ENCODE measurements at places on chromosomes 7 and 10.
A peak's percentile ranks its signal among the peaks of the same experiment; 100 is the strongest.

GRCh38 chr7:128255271-128255670 is 14.2 kb downstream of the LEP start:
- no peak for DNase-seq

GRCh38 chr10:34153663-34154382 is 661.3 kb downstream of the PARD3 start:
- no peak for DNase-seq

DNA sequence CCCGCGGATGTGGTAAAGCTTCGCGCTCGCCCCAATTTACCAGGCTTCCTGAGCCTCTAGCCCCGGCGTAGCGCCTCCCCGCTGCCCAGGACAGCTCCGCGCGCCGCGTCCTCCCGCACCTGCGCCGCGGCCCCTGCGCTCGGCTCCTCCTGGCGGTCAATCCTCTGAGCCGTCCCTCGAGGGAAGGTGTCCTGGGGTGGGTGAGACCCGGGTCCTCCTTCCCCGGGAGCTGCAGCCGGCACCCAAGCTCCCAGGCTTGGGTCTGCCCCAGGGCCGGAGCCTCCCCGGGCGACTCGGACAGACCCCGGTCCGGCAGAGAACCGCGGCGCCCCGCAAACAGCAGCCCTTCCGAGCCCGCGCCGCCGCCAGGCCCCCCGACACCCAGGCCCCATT is 512 bp downstream of the OSBPL3 start:
- peak; percentile 63 for DNase-seq

DNA sequence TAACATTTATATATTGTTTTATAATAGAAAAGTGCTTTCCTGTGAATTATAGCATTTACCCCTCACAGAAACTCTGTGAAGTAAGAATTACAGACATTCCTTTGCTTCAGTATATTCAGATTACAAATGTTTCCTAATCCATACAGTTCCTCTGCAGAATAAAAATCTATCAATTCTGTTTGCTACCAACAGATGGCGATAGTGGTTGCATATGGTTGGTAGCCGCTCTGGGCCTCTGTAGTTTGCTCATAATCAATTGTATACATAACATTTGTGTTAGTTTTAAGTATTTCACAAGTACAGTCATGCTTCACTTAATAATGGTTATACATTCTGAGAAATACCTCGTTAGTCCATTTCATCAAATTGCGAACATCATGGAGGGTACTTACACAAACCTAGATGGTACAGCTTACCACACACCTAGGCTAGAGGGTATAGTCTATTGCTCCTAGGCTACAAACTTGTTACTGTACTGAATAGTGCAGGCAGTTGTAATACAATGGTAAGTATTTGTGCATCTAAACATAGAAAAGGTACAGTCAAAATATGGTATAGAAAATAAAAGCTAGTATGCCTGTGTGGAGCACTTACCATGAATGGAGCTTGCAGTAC is 94.4 kb upstream of the STEAP4 start:
- no peak for DNase-seq

GRCh38 chr7:1703871-1704810 is 34.1 kb downstream of the ELFN1 start:
- no peak for DNase-seq

DNA sequence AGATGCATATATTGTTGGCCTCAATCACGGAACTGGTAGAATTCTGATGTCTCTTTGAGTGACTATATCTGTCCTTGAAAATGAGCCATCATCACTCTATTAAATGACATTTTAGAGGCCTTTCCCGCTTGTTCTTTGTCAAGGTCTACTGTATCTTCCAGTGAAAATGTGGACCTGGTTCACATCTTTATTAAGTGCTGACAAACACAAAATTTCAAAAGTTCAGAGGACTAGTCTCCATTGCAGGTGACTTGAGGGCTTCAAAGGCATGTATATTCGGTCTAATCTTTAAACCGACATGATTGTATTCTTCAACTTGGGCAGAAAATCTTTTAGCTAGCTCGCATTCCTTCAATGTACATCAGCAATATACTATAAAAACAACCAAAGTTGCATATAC is 36.6 kb upstream of the VWDE start:
- no peak for DNase-seq

GRCh38 chr7:142847353-142847752 is 7.5 kb upstream of the EPHB6 start:
- no peak for DNase-seq

GRCh38 chr7:34087892-34088891 is 182.9 kb downstream of the BMPER start:
- DNase-seq = no peak

- no peak for DNase-seq
Observed at GRCh38 chr10:6780008-6780677, 200.1 kb upstream of the PRKCQ start.

GRCh38 chr10:132571650-132572544 is 34.3 kb downstream of the INPP5A start:
- no peak for DNase-seq

- DNase-seq = no peak
Observed at GRCh38 chr7:22845221-22845834, 22.7 kb upstream of the TOMM7 start.

- no peak for DNase-seq
Observed at GRCh38 chr10:78302739-78302988, 269.0 kb downstream of the RPS24 start.

DNA sequence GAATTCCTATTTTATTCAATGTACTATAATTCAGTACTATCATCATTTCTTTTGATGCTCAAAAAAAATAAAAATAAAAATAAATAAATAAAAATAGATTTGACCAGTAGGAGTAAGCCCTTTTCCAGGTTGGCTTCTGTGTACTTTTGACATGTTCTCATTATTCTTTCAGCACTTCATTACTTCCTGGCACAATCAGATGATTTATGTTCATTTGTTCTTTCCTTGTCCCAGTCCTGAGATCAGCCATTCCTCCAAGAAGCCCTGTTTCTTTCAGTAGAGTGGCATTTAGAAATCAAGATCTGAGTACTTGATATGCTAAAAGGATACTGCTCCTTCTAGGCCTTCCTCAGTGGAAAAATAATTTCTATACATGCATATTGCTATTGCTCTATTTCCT is 20.9 kb downstream of the ARL4A start:
- no peak for DNase-seq

DNA sequence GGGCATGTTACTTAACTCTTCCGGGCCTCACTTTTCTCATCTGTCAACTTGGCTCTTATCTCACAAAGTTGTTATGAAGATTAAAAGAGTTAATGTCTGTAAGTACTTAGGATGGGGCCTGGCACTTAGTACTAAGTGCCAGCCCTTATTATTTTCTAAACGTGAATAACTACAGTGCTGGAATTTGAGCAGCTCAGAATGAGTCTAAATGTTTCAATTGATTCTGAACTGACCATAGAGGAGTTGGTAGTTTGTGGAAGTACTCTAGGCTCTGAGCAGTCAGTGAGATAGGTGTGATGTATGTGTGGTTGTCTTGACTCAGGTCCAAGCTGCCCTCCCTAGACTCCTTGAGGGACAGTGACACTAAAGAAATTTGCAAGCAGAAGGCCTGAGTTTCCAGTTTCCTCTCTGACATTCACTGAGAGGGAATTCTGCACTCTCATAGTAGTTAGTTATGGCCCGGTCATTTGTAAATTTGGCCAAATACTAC is 18.5 kb upstream of the JAZF1 start:
- DNase-seq = no peak

GRCh38 chr10:33027088-33027487 is 69.1 kb upstream of the ITGB1 start:
- DNase-seq = no peak

DNA sequence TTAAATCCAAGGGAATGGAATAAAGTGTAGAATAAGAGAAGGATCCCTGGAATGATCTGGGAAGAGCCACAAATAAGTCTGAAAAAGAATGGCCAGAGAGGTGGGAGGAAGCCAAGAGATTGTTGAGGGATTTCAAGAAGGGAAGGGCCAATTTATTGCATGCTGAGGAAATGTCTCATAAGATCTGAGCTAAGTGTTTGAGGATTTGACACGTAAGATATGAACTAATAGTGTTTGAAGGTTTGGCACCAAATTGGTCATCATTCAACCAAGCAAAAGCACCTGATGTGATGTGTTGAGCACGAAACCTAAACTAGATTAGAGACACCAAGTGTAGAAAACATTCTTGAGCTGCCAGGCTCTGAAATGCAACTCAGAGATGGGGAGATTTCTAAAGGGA is 97.9 kb downstream of the TSPAN12 start:
- DNase-seq = no peak

GRCh38 chr7:159042581-159043101 is 102.0 kb downstream of the VIPR2 start:
- DNase-seq = no peak

All from stimulated activated CD4-positive, alpha-beta T cell treated with anti-CD3 and anti-CD28 coated beads, Interleukin-2, amount 100 ng/mL, for 4 hours (primary cell).